Astrocyte (in vitro differentiated cells and primary cell): ENCODE measurements at places on chromosomes 6 and 20. TPM values are rescaled to one million over a fixed set of nuclear protein-coding genes. Genes with fewer than 3 reads are reported as not detected.

GRCh38 chr6:76834399-76834798 lies 628.9 kb downstream of the HTR1B start:
- no peak for DNase-seq
- no peak overlapping the region for H3K27ac ChIP-seq
- H3K4me1 ChIP-seq, result no peaks in the 10 kb centered on the region
- no peaks in the 10 kb centered on the region for H3K27me3 ChIP-seq

Gene SYNJ2
- 28.4 and 31.8 TPM in 2 replicates for total RNA-seq

DNA sequence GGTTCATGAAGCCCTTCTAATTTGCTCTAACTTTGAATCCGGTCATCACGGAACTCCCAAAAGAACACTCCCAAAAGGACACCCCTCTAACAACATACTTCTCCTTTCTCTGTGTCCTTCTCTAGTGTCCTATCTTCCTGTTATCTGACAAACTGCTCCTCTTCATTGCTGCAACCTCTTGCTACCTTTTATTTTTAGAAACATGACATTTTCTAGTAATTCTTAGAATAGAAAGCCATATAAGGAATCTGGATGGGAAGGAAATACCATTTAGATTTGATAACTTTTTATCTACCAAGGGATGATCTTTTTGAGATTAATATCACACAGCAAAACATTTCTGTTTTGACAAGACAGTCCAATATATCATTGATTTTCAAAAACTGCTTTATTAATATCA lies 63.1 kb downstream of the COL12A1 start:
- H3K4me1 ChIP-seq, result peaks cover 4% of the 10 kb centered on the region
- no peak overlapping the region for H3K4me3 ChIP-seq
- peaks cover 24% of the 10 kb centered on the region for H3K36me3 ChIP-seq
- no peaks in the 10 kb centered on the region for H3K27me3 ChIP-seq

Gene SYNGAP1
- total RNA-seq, result 34.5 and 36.1 TPM in 2 replicates

- no peak overlapping the region for H3K4me3 ChIP-seq
- no peaks in the 10 kb centered on the region for H3K27me3 ChIP-seq
- no peaks in the 10 kb centered on the region for H3K36me3 ChIP-seq
Observed at GRCh38 chr6:29183594-29183993, 12.9 kb downstream of the OR2J2 start.

DNA sequence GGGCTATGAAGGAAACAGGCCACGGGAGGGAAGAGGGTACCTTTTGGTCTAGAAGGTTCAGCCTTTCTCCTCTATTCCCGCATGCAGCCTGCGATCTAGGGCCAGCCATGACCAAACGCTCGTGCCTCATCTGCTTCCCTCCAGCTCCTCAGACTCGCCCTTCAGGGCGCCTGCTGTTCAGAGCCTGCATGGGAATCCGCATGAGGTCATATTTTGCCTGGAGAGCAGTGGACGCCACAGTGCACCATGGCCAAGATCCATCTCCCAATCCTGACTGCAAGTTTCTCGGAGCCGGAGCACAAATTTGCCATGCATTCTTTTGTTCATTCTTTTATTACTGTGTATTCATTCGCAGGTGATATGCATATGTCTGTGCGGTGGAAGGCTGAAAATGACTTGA lies 608.1 kb downstream of the QKI start:
- no peak overlapping the region for H3K27ac ChIP-seq
- no peaks in the 10 kb centered on the region for H3K4me1 ChIP-seq
- H3K4me3 ChIP-seq, result no peak overlapping the region
- no peaks in the 10 kb centered on the region for H3K36me3 ChIP-seq
- H3K27me3 ChIP-seq, result no peaks in the 10 kb centered on the region
- DNase-seq, result no peak

DNA sequence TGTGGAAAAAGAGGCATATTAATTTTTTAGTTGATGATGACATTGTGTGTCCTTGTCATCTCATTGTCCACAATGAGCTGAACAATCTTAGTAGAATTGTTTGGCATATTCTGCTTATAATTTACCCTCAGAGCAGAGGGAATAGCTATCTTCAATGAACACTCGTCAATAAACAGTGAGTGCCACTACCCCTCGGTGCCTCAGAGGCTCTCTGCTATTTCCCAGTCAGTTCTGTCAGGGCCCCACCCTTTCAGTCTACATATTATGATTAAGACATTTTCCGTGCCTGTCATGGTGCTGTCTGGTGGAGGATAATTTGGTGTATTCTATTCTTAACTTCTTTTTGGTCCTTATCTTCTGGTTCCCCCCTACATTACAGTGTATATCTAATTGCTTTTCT lies 31.2 kb downstream of the NUS1 start:
- no peaks in the 10 kb centered on the region for H3K4me1 ChIP-seq
- H3K36me3 ChIP-seq, result peaks cover 29% of the 10 kb centered on the region
- no peak overlapping the region for H3K27ac ChIP-seq
- H3K27me3 ChIP-seq, result no peaks in the 10 kb centered on the region
- no peak overlapping the region for H3K4me3 ChIP-seq

GRCh38 chr6:84061174-84061573 lies 27.6 kb downstream of the MRAP2 start:
- no peak for DNase-seq
- no peaks in the 10 kb centered on the region for H3K4me1 ChIP-seq
- H3K27me3 ChIP-seq, result peaks cover 2% of the 10 kb centered on the region
- no peaks in the 10 kb centered on the region for H3K36me3 ChIP-seq

Gene SPDEF
- 0.14 and 0.16 TPM in 2 replicates for total RNA-seq

- no peak overlapping the region for H3K27ac ChIP-seq
- no peaks in the 10 kb centered on the region for H3K4me1 ChIP-seq
- no peak overlapping the region for H3K4me3 ChIP-seq
- H3K36me3 ChIP-seq, result no peaks in the 10 kb centered on the region
- no peak for DNase-seq
Observed at GRCh38 chr20:2195614-2196013, 94.0 kb downstream of the STK35 start.

DNA sequence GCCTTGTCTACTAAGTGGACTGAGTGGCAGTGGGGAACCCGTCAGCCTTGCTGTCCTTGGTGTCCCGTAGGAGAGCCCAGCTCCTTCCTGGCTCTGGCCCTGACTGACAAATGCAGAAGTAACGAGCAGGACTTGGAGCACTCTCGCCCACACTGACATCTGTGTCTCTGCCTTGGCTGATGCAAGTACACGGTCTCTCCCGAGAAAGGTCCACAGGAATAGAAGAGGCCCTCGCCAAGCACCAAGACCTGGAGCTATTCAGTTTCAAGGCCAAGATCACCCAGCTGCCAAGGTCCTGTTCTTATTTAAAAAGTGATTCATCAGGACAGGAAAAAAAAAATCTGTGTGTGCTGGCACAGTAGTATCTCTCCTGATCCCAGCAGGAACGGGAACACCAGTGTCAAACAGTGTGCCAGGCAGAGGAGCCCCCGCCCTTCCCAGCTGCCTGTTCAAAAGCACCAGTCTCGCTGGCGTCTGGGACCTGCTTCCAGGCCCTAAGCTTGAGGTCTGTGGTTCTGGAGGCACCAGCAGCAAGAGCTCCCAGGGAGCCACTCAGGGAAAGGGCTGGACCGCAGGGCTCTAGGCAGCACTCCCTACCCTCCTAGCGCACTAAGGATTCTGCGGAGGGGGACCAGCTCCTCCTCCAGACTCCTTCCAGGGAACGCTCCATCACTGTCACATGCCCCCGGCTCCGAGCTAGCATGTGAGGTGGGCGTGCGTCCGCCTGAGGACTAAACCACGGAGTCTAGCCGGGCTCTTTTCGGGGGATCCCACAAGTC lies 376.9 kb downstream of the RNGTT start:
- H3K27ac ChIP-seq, result no peak overlapping the region
- DNase-seq, result peak; percentile 2
- H3K27me3 ChIP-seq, result peaks cover 2% of the 10 kb centered on the region
- H3K4me3 ChIP-seq, result no peak overlapping the region
- no peaks in the 10 kb centered on the region for H3K36me3 ChIP-seq
- H3K4me1 ChIP-seq, result no peaks in the 10 kb centered on the region

DNA sequence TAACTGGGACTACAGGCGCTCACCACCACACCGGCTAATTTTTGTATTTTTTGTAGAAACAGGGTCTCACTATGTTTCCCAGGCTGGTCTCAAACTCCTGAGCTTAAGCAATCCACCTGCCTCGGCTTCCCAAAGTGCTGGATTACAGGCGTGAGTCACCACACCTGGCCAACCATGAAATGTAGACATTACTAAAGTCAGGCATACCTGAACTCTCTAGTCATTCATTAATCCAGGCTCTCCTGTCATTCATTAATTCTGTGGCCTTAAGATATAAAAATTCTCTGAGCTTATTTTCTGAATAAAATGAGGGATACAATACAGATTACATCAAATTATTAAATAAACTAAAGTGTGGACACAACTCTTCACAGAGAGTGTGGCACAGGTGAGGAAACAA lies 159.7 kb downstream of the GMDS start:
- no peaks in the 10 kb centered on the region for H3K36me3 ChIP-seq
- H3K27ac ChIP-seq, result no peak overlapping the region
- H3K27me3 ChIP-seq, result no peaks in the 10 kb centered on the region
- no peak for DNase-seq
